ENCODE measurements at places on chromosomes 2 and 18.

GRCh38 chr2:191086706-191087105, 64.1 kb downstream of the STAT4 start:
- DNase-seq, result no peak

DNA sequence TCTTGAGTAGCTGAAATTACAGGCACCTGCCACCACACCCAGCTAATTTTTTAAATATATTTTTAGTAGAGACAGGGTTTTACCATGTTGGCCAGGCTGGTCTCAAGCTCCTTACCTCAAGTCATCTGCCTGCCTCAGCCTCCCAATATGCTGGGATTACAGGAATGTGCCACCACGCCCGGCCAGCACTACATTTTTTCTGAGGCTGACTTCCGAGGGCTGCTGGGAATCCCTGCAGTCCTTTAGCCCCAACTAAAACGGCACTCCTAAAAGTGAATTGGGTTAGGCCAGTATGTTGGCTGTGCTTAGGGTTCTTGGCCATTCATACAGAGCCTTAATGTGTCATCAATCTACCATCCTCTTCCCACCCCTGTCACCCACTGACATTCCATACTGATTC, 375.4 kb downstream of the DCC start:
- DNase-seq, result no peak

DNA sequence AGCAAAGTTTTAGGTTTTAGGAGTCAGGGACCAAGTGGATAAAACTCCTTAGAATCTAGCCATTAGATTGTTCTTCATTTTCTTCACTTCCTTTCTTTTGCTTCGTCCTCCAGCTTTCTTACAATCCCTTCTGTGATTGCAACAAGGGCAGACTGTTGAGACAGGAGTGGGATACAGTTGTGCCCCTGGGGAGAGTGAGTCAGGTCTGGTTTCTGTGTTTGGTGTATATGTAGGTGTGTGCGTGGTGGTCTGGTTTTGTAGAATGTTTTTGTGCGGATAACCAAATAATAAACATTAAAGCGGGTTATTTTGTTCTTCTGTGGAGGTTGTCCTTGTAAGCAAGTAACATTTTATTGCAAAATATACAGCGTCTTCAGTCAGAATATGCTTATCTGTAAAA, 7.3 kb downstream of the INSIG2 start:
- DNase-seq, result no peak

DNA sequence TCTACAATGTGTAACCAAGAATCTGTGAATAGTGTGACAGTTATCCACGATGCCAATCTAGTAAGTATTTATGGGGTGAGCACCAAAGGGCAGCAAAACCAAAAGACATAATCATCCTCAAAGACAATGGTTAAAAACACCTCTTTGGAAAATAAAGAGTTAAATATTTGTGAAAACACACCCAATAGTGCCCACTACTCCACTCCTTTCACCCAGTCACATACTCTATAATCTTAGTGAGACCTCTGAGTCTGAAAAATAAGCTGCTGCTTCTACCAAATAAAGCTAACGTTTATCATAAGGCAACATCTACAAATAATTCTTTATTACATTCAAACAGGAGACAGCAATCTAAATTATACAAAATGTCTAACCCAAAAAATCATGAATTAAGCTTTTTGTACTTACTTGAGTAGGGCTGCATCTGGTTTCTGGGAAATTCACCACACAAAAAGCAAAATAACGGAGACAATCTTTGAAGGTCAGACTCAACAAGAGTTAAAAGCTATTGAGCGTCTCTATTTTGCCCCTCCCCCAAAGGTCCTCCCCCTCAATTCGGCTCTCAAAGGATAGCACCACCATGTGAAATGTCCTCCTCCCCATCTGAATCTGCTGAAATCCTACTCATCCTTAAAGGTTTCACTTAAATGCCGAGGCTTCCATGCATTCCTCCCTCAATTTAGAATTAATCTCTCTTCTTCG, 2.0 kb downstream of the RAPH1 start:
- DNase-seq, result no peak

DNA sequence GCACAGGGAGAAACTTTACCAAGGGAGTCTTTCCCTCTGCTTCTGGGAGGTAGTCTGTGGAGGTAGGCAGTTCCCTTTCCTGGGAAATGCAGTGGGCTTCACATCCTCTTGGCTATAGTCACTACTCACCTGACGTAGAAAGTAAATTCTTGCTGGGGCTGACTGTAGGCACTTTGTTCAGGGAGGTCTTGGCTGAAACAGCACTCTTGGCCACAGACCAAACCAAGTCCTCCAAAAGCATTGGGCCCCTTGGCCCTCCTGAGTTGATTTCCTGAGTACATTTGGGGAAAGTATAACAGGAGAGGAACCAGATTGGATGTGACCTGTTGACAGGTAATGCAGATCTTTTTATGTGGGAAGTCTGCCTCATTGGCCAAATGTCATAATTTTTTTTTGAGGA, 108.9 kb downstream of the MGAT5 start:
- DNase-seq, result no peak

- no peak for DNase-seq
Measured at GRCh38 chr18:74532511-74533025, 1.7 kb upstream of the CNDP1 start.

DNA sequence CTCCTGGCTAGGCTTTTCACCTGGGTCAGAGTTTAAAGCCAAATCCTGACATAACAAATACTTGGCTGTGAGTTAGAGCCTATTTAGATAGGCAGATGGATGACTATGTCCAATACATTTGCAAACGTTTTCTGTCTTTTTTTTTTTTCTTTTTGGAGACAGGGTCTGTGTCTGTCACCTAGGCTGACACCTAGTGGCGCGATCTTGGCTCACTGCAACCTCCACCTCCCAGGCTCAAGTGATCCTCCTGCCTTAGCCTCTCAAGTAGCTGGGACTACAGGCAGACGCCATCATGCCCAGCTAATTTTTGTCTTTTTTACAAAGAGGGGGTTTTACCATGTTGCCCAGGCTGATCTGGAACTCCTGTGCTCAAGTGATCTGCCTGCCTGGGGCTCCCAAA, 124.8 kb downstream of the DYM start:
- DNase-seq, result no peak

- no peak for DNase-seq
Measured at GRCh38 chr2:8361930-8362329, 319.9 kb upstream of the ID2 start.

DNA sequence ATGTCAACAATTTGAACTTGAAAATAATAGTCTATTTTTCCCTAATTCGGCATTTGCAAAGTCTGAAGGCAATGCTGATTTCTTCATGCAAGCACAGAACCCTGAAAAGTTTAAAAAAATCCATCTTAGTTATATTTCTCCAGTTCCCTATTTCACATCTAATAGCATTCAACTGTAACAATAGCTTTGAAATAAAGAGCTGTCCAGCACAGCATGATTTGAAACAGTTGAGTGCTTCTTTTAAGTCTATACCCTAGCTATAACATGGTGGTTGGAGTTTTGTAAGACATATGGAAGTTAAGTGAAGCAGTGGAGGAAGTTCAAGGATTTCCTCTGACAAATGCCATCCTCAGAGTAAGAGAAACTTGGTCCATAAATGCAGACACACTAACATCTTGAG, 691.9 kb downstream of the ERBB4 start:
- DNase-seq, result no peak

DNA sequence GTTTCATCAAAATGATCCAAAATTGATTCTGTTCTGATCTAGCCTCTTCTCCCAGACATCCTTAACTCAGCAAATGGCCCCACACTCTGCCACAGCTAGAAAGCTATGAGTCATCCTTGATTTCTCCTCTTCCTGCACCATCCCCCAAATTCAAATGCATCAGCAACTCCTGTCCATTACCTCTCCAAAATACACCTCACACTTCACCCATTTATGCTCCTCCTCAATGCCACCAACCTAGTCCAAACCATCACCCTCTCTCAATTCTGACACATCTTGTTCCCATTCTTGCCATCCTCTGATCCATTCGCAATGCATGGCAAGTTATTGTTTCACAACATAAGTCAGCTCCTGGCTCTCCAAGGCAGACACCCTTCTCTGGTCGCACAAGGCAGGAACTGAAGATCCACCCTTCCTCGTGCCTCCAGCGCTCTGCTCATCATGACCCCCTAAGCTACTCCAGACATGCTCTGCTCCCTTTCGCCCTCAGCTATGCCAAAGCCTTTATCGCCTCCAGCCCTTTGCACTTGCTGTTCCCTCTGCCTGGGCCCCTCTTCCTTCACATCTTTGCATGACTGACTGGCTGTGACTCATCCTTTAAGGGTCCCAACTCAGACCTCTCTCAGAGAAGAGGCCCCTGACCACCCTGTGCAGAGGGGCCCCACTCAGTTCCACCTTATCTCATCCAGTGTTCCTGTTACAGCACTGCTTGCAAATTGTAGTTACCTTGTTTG, 83.6 kb downstream of the MREG start:
- DNase-seq, result no peak

GRCh38 chr2:37568565-37568964, 102.9 kb downstream of the CDC42EP3 start:
- DNase-seq, result no peak

- DNase-seq, result no peak
Measured at GRCh38 chr2:101149241-101150192, 1.7 kb downstream of the TBC1D8 start.

GRCh38 chr2:236998758-236999157, 86.9 kb upstream of the COPS8 start:
- no peak for DNase-seq

GRCh38 chr18:75330308-75330707, 97.2 kb downstream of the SMIM21 start:
- no peak for DNase-seq

- DNase-seq, result no peak
Measured at GRCh38 chr2:104430359-104430740, 423.6 kb upstream of the POU3F3 start.

- DNase-seq, result no peak
Measured at GRCh38 chr2:177568893-177569292, 176.3 kb downstream of the AGPS start.

DNA sequence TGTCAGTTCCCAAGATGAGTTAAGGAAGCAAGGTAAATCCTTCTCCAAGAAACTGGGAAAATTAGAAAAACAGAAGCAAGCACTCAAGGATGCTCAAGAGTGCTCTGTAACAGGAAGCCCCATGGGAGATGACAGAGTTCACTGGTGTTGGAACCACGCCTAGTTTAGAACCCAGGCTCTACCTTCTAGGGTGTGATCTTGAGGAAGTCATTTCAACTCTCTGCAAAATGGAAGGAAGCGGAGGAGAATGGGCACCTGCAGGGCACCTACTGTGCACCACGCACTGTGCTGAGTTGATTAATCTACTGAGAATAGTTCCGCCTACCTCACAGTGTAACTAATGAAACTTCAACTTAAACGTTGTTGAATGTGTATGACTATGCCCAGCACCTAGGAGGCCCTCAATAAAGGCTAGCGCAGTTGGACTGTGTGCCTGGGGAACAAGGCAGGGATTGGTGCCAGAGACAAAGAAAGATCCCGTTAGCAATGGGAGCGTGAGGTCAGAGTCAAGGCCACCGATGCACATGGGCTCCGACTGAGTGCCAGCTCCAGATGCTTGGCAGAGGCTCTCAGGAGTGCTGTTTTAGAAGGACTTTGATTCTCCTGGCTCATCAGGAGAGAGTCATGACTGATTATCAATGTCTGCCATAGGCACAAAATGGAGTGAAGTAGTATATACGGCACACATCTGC, 93.7 kb downstream of the MAPK4 start:
- DNase-seq, result no peak

DNA sequence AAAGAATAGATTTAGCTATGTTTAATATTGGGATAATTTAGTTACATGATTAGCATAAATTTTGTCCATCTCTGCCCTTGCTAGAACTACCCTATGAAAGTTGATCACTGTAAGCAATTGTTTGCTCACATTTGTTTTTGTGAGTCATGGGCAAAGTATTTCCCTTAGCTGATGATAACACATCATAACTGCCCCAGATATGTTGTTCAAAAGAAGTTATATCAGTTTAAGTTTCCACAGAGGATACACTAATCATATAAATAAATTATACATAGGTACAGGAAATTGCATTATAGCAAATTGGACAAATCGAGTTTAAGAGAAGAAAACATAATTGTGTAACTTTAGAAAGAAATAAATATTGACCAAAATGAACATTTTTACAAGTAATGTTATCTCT, 223.2 kb upstream of the PIK3C3 start:
- DNase-seq, result no peak

- no peak for DNase-seq
Measured at GRCh38 chr2:145015561-145015960, 495.6 kb upstream of the ZEB2 start.

DNA sequence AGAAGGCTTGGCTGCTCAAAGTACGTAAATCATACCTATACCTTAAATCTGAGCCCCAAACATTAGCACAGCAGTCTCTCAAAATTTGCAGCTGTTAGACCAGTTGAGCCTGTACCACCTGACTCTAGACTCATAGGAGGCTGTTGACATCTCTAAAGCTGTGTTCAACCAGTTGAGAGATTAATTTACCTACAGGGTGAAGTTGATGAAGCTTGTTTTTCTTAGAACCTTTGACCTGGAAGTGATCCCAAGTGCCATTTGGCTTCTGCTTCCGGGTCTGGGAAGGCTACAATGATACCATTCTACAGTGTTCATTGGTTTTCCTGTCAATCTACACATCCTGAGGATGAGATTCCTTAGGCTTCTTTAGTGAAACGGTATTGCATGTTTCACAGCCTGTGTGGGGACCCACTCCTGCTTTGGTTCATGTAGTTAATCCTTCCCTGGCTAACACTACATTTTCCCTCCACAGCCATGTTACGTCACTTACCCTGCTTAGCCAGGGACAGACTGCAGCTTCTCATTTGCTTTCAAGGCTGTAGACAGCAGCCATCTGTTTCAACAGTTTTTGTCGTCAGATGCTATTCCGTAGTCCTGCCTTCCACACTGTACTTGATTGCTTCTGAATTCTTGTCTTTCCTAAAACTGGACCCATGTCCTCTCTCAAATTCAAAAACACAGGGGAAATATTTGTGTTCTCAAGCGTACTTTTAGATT, 4.7 kb upstream of the IL1RL2 start:
- DNase-seq, result no peak

- no peak for DNase-seq
Measured at GRCh38 chr18:45290364-45290763, 324.9 kb upstream of the SLC14A2 start.

- DNase-seq, result no peak
Measured at GRCh38 chr2:234751275-234751973, 200.4 kb upstream of the SH3BP4 start.

DNA sequence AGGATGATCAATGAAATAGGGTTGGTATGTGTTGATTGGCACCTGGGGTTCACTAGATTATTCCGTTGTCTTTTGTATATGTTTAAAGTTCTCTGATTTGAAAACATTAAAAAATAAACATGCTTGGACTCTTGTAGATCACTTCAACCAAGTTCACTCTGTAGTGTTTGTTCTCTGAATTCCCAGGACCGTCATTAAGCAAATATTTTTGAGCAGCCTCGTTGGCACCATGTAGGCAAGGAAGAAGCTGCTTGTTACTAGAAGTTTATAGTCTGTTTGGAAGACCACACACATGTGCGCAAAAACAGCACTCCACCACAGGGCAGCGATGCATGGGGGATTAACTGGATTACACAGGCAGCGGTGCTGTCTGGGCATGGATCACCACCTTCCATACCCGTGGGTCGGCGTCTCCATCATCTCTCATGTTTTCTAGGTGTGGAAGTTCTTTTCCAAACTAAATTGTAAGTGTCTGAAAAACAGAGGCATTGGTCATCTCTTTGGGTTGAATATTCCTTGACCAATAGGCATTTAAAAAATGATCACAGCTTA, 212.2 kb downstream of the FHOD3 start:
- DNase-seq, result no peak

- no peak for DNase-seq
Measured at GRCh38 chr18:37639846-37640245, 74.2 kb upstream of the CELF4 start.
